ENCODE measurements at places on chromosomes 1 and 21.

DNA sequence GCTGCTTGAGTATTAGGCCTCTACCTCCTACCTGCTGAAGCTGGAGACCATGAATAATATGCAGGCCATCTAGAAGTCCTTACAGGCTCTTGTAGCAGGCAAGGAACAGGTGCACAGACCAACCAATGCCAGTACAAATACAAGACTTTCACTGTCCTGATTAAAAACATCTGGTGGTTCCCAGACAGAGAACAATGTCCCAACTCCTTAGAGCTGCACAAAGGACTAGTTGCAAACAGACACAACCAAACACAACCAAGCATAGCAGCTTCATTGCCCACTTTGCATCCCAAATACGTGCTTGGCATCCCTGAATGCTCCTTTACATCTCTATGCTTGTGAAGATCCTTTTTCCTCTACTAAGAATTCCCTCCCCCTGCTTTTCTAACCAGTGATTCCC, 98.1 kb upstream of the CXADR start:
- no peak for DNase-seq

DNA sequence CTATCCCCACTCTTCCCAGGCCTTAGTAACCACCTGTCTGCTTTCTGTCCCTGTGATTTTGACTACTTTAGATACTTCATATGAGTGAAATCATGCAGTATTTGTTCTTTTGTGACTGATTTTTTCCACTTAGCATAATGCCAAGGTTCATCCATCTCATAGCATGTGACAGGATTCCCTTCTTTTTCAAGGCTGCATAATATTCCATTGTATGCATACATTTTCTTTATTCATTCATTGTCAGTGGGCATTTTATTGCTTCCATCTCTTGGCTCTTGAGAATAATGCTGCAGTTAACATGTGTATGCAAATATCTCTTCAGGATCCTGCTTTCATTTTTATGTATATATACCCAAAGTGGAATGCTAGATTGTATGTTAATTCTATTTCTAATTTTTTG, 56.4 kb downstream of the AGL start:
- no peak for DNase-seq

DNA sequence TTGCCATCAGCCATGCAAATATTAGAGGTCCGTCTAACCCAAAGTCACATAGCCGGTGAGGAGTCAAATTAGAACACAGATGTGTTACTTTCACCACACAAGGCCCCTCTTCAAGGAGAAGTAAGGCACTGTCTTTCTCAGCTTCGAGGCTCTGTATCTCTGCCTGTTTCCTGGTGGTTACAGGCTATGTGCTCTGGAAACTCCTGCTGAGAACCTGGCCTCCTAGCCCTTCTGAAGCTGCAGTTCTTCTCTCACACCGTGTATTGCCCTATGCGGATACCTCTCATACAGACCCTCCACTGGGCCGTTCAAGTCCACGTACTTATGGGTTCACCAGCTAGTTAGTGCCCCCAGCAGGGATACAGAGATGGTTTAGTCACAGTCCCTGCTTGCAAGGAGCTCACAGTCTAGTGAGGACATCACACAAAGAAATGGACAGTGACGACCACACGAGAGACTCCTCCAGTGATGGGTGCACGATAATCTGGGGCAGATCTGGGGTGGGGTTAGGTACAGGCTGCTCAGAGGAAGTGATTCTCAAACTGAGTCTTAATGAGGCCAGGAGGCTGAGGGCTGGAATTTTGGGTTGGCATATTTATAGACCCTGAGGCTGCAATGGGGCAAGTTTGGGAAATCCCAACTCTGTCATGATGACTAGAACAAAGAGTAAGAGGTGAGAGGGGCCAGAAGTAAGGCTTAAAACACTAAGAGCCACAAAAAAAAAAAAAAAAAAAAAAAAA, 22.8 kb upstream of the ELOA start:
- no peak for DNase-seq

GRCh38 chr1:33320619-33321165, at the start of gene A3GALT2:
A3GALT2 (minus strand) TSS chr1:33321098; CDS start chr1:33321098, 0 bp downstream.
- no peak for DNase-seq

GRCh38 chr1:111736548-111737215, 2.5 kb downstream of the INKA2 start:
- DNase-seq, result no peak

DNA sequence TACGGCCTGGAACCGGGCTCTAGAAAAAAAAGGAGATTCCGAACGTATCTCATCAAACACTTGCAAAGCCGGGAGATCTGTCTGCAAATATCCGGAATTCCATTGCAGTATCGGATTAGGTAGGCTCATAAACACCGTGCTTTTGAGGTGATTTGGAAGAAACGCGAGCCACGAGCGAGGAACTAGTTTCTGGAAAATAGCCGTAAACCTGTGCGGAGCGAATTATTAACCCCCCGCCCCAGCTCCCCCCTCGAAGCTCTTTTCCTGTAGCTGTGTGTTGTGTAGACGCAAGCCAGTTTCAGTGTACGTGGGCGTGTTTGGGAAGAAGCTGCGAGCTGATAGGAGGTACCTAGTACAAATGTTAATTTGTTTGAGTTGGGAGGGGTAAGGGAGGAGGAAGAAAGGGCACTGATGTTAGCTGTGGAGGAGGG, 1.1 kb downstream of the RALGPS2 start:
- DNase-seq, result peak; percentile 11

DNA sequence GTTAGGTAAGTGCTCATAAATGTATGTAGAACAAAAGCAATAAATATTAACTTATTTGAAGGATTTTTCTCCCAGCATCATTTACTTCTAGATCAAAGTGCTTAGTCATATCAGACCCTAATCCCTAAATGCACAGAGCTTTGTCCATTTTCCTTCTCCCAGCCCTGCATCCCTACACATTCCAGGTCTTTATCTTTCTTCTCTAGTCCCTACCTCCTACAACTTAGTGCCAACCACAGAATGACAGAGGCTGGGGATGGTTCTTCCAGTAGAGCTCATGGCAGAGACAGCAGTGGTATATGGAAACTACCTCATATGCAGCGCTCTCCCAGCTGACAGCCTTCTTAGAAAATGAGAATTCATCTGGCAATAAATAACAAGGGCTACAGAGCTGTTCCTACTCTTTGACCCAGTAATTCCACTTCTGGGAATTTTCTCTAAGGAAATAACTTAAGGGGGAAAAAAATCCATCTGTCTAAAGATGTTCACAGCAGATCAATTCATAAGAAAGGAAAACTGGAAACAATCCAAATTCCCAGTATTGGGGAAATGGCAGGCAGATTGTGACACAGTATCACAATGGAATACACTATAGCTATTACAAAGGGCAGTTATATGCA, 62.9 kb upstream of the ROR1 start:
- DNase-seq, result no peak

GRCh38 chr1:151047591-151047924, at the start of gene C1orf56:
C1orf56 (plus strand) TSS chr1:151047751; CDS start chr1:151047848, 97 bp downstream.
- no peak for DNase-seq

- no peak for DNase-seq
These were observed 56.0 kb downstream of the PTPRU start for GRCh38 chr1:29292344-29292743.

DNA sequence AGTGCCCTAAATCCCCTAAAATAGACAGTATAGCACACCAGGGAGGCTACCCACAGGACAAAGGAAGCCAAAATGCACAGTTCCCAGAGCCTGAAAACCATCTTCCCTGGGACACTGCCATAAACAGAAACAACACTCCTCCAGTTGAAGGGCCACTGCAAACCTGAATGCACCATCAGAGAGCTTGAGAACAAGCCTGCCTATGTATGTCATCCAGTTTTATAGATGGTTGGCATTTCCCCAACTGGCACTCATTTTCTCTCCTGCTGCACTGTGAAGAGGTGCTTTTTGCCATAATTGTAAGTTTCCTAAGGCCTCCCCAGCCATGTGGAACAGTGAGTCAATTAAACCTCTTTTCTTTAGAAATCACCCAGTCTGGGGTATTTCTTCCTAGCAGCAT, 169.0 kb downstream of the AGBL4 start:
- DNase-seq, result no peak

GRCh38 chr1:24084050-24084449, 27.9 kb downstream of the MYOM3 start:
- no peak for DNase-seq

- no peak for DNase-seq
These were observed 46.6 kb downstream of the PACC1 start for GRCh38 chr1:212368073-212368484.

GRCh38 chr21:35136106-35136505, 87.0 kb upstream of the RUNX1 start:
- no peak for DNase-seq

- DNase-seq, result no peak
These were observed 4.7 kb upstream of the TSNAX start for GRCh38 chr1:231523816-231524215.

GRCh38 chr21:39215078-39215477, 31.8 kb upstream of the PSMG1 start:
- no peak for DNase-seq

DNA sequence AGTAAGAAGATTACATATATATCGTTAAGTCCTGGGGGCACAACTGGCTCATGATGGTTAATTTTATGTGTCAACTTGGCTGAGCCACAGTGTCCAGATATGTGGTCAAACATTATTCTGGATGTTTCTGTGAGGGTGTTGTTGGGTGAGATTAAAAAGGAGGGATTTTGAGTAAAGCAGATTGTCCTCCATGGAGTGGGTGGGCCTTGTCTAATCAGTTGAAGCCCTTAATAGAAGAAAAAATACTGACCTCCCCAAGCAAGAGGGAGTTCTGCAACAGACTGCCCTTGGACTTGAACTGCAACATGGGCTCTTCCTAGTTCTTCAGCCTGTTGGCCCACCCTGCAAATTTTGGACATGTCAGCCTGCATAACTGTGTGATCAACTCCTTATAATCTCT, 311.6 kb downstream of the RPS6KC1 start:
- DNase-seq, result no peak

DNA sequence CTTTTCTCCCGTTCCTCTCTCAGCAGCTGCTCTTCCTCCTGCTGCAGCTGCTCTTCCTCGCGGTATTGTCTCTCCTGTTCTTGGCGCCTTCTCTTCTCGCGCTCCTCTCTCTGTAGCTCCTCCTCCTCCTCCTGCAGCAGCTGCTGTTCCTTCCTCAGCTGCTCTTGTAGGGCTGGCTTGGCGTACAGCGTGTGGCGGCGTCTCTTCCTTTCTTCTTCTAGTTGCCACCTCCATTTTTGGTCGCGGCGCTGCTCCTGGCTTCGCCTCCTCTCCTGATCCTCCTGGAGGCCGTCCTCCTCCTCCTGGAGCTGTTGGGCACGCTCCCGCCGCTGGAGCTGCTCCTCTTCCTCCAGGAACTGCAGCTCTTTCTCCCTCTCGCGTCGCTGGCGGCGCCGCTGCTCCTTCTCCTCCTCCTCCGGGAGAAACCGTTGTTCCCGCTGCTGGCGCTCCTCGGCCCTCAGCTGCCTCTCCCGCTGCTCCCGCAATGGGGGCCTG, 4.8 kb downstream of the TCHH start:
- DNase-seq, result no peak

- DNase-seq, result no peak
These were observed 76.6 kb upstream of the ZNF644 start for GRCh38 chr1:91098299-91098906.

DNA sequence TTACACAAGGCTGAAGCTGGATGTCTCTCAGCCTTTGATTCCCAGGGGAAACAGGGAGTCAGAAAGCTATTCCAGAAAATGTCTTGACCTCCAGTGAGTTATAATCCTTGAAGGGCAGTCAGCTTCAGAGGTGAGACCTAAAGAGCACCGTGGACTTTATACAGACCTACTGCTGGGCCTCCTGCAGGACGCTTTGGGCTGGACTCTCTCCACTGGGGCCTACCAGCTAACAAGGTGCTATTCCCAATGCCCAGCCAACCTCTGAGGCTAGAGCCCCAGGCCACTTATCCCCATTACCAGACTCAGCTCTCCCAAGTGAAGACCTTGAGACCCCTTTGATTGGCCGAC, 6.6 kb downstream of the SETD4 start:
- no peak for DNase-seq

- DNase-seq, result no peak
These were observed 83.6 kb downstream of the CAMTA1 start for GRCh38 chr1:6868660-6869380.

GRCh38 chr21:27837936-27838335, 871.0 kb upstream of the ADAMTS5 start:
- no peak for DNase-seq

- peak; percentile 4 for DNase-seq
These were observed 22.4 kb upstream of the SMPDL3B start for GRCh38 chr1:27912429-27912828.

DNA sequence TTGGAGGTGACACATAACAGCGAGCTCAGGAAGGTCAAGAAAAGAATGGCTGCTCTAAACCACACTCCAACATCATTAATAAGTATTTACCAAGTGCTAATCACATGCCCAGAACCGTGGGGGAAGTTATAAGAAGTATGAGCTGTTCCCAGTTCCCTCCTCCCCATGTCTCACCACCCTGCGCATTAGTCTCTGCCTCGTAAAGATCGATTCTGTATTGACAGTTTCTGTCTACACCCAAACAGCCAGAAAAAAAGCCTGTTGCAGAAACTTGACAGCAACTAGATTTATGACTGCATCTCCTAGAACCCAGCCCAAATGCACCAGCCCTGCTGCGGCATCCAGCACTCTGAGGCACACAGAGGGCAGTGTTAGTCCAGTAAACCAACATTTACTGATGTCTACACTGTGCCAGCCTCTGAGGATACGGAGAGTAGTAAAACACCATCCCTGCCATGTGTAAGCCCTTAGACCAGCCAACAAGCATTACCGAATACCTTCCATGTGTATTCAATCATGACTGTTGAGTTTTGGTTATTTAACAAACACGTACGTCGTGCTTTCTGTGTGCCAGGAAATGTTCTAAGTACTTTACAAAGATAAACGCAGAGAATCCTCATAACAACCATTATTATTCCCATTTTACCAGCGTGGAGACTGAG, 63.6 kb upstream of the ZBTB40 start:
- no peak for DNase-seq

DNA sequence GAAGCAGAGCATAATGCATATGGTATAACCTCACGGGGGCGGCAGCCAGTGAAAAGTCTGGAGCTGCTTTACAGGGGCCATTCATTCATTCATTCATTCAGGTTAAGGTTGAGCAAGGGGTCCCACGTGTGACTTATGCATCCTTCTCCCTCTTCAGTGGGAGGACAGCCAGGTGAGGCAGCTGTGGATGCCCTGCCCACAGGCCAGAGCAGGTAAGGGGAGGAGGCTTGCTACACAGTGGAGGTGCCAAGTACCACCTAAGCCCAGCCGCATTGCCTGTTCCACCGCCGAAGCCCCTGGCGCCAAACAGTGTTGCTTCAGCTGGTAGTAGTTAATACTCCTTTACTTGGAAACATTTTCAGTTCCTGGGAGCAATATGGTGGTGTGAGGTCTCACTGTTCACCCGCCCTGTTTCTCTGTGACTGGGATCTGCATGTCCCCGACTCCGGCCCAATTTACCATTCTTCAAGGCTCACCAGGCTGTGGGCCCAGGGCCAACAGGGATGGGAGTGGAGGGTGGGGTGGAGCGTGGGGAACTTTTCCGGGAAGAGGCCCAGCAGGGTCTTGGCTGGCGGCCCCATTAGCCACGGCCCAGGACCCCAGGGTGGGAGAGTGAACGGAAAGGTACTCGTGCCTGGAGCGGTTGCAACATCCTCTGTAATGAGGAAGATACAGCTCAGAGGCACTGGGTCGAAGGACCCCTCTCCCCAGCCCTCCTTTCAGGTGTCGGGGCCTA, 722 bp upstream of the PODN start:
- no peak for DNase-seq

- no peak for DNase-seq
These were observed 671.9 kb downstream of the ADGRL2 start for GRCh38 chr1:82472489-82473131.
